ENCODE measurements at places on chromosomes 12 and 14.

GRCh38 chr12:90839346-90839745 lies 115.6 kb downstream of the CCER1 start:
- DNase-seq, result no peak

- DNase-seq, result no peak
Observed at GRCh38 chr12:91384366-91384765, 201.7 kb upstream of the DCN start.

- DNase-seq, result no peak
Observed at GRCh38 chr12:96371790-96372699, 28.2 kb downstream of the CDK17 start.

DNA sequence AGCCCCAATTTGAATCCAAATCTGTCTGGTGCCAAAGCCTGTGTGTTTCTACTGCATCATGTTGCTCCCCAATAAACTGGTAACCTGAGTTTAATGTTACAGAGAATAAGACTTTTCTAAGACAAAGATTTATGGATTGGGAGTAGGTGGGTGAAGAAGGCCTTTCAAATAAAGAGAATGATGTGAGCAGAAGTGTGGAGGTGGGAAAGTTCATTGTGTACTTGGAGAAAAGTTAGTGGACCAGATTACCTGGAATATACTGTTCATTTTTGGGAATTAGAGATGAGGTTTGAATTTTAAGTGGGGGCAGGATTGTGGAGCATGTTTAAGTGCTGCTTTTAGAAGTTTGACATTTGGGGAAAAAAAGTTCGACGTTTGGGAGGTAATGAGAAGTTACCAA lies 3.1 kb downstream of the FRS2 start:
- DNase-seq, result no peak

- no peak for DNase-seq
Observed at GRCh38 chr12:9104767-9105423, 10.8 kb downstream of the A2M start.

GRCh38 chr12:96623656-96624217 lies 134.4 kb downstream of the CFAP54 start:
- no peak for DNase-seq

GRCh38 chr14:88681755-88682494 lies 110.8 kb downstream of the EML5 start:
- DNase-seq, result no peak

DNA sequence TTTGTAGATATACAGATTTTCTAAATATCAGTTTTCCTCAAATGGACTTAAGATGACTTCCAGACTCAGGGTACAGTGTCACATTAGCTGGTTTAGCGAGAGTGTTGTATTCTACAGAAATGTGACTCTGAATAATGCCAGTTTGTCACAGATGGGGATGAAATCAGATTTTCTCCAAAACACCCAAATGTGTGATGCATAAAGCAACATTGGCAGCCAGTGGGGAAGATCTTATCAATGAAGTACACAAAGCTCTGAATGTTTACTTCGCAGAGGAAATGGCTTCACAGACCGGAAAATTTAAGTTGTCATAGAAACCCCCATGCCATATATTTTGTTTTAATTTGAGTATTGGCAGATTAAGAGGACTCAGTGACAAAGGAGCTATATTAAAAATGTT lies 29.9 kb downstream of the ANO4 start:
- no peak for DNase-seq

DNA sequence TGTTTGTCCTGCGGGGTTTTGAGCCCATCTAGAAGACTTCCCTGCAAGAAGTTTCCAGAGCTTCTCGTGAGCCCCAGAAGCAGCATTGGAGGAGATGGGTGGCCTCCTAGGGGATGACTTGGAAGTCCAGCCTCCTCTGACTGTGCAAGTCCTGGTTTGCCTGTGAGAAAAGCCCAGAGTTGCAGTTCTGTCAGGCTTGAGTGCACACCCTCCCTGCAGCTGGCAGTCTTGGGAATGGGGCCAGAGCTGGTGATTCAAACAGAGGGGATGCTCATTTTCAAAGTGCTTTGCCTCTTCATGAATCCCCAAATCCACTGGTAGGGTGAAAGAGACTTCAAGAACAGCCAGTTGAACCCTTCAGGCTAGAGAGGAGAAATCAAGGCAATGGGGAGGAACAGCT lies 3.9 kb upstream of the PPP1R1A start:
- DNase-seq, result no peak

- no peak for DNase-seq
Observed at GRCh38 chr12:108425238-108425795, 86.2 kb upstream of the CMKLR1 start.

GRCh38 chr14:105323663-105324062 lies 9.1 kb downstream of the PACS2 start:
- DNase-seq, result no peak
